ENCODE measurements at places on chromosomes 2 and 18.

DNA sequence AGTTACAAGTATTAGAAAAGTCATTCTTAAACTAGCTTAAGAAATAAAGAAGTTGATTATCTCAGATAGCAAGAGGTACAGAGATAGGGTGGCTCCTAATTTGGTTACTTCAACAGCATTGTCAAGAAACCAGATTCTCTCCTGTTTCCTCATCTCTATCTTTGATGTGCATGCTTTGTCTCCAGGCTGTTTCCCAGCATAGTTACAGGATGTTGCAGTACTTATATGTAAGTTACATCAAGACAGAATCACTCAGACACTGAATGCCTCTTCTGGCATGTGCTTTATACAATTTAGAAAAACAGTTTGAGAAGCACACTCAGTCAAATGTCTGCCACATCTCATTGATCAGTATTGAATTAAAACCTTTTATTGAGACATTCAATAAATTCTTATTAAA lies 189.5 kb upstream of the UBE2E3 start:
- peak; percentile 24 for DNase-seq

GRCh38 chr18:6219116-6219717 lies 195.5 kb downstream of the L3MBTL4 start:
- DNase-seq, result peak; percentile 15

GRCh38 chr2:216224388-216224787 lies 115.2 kb downstream of the XRCC5 start:
- no peak for DNase-seq

GRCh38 chr18:7202169-7202568 lies 28.7 kb upstream of the LRRC30 start:
- DNase-seq, result no peak

DNA sequence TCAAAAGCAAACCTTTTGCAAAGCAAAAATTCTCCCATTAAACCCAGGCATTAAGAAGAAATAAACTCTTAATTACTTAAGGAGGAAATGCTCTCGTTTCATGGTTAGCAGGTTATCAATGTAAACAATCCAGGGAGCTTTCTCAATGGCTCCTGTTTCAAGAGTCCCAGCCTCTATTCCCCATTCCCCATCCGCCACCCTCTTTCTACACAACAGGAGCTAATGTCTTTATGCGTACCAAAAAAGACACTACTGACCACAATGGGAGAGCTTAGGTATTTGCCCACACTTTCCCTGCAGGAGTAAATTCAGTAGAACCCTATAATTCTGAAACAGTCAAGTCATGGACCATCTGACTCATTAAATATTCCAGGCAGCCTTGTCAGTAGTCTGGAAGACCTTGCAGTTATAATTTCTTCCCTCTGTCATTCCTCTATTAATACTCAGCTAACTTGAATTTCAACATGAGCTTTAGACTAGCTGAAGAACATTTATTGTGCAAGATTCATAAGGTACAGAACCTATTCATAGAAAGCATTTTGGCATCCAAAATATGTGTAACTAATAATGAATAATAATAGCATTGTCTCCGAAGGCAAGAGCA lies 48.6 kb downstream of the SLC8A1 start:
- DNase-seq, result peak; percentile 89

- DNase-seq, result no peak
These were observed 43.9 kb upstream of the PCBP1 start for GRCh38 chr2:70043252-70043875.

- peak; percentile 46 for DNase-seq
These were observed 45.7 kb downstream of the QPCT start for GRCh38 chr2:37389989-37390765.

- DNase-seq, result no peak
These were observed 33.8 kb downstream of the KCNS3 start for GRCh38 chr2:17912266-17912691.

DNA sequence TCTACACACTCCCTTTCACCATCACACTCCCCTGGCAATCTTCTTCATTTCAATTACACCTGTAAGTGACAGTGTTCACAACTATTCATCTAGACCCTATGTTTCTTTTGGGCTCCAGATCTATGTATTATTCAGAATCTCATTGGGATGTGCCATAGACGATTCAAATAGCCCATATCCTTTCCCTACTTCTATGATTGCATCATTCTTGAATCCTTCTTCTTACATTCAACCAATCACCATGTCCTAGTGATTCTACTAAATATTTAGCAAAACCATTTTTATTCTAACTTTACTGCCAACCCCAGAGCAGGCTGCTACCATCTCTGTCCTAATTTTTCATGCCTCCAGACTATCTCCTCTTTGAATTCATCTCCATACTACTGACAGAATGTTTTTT lies 106.4 kb downstream of the TDRD15 start:
- DNase-seq, result no peak

- no peak for DNase-seq
These were observed 58.0 kb upstream of the ARL5A start for GRCh38 chr2:151886241-151886640.

DNA sequence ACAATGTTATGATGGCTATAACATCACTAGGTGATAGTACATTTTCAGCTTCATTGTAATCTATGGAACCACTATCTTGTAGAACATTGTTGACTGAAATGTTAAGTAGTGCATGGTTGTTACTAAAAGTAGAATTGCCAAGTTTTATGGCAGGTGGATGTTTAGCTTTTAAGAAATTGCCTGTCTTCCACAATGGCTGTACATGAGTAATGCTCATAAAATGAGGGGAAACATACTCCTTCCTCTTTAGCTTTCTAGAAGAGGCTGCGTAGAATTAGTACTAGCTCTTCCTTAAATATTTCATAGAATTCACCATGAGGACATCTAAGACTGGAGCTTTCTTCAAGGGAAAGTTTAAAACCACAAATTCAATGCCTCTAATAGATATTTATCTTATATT lies 161.0 kb downstream of the TPGS2 start:
- DNase-seq, result no peak

DNA sequence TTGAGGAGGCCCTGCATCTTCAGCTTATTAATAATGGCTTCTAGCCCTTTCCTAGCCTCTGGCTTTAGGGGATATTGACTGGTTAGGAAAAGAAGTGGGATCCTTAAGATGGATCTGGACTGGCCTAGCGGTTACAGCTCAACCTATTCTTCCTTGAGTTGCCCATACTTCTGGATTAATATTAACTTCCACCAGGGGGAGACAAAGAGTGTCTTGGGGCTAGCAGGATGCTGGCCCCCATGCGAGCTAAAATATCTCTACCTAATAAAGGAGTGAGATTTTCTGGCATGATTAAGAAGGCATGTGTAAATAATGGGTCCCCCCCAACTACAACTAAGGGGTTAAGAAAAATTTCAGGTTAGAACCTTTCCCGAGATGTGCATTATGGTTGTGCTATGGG lies 23.2 kb upstream of the PLA2R1 start:
- no peak for DNase-seq

- DNase-seq, result no peak
These were observed 232.1 kb upstream of the TRIB2 start for GRCh38 chr2:12484536-12485115.

GRCh38 chr2:75157435-75157834 lies 41.9 kb downstream of the TACR1 start:
- DNase-seq, result no peak

DNA sequence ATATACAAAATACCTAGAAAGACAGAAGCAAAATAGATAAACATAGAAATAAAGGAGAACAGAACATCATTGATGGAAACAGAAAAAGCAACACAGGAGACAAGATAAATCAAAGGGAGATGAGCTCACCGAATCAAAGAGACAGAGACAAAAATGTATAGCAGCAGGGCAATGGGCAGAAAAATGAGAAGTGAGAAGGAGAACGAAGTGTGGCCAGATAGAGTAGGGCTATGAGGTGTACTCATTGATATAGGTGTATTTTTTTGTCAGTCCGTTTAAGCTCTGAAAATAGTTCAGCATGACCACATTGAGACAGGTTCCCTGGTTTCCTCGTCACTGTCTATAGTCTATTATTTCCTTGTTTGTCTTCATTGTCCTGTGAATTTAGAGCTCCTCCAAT lies 55.1 kb downstream of the SP100 start:
- DNase-seq, result no peak

- DNase-seq, result no peak
These were observed 12.6 kb downstream of the GPD2 start for GRCh38 chr2:156448766-156449165.

DNA sequence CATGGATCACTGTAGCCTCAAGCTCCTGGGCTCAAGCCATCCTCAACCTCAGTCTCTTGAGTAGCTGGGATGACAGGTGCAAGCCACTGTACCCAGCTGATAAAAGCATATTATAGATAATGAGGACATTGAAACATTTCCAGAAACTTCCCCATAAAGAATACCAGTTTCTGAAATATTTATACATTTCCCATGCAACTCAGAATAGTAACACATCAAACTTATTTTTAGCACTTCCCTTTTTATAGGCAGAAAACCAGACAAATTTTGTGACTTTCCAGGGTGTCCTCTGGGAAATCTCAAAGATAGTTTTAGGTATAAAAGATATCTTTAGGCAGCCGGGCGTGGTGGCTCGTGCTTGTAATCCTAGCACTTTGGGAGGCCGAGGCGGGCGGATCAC lies 25.1 kb upstream of the DPYSL5 start:
- no peak for DNase-seq

DNA sequence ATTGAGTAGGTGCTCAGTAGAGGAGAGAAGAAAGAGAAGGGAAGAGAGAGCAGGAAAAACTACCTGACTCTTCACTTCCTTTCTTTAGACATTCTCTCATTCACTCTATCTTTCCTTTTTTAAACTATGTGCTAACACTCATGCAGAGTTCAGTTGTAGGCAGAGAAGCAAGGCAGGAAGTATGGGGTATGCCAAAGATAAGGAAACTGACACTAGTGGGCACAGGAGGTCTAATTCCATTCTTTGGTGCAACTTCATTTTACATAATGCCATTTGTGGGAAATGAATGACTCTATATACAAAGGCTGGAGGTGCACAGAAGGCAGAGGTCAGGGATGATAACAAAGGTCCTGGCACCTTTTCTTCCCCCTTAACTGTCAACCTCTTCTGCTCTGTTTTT lies 35.1 kb upstream of the ACVR1 start:
- no peak for DNase-seq

GRCh38 chr2:12054956-12055618 lies 308.7 kb downstream of the LPIN1 start:
- DNase-seq, result no peak

- no peak for DNase-seq
These were observed 44.9 kb downstream of the HPCAL1 start for GRCh38 chr2:10347562-10347948.

DNA sequence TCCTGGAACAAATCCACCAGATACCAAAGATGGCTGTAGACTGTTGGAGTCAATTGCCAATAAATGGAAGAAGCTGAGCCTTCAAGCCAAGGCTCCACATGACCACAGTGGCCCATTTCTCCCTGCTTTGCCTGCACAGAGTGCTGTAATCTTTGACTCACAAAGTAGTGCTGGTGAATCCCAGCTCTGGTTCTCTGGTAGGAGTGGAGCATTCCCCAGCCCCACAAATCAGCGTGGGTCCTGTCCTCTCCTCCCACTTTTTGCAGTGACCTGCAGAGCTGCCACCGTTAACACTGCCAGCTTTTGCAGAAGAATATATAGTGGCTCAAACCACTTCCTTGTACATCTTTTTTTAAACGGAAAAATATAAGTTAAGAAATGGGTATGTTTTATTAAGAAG lies 93.9 kb downstream of the MGAT5 start:
- no peak for DNase-seq

DNA sequence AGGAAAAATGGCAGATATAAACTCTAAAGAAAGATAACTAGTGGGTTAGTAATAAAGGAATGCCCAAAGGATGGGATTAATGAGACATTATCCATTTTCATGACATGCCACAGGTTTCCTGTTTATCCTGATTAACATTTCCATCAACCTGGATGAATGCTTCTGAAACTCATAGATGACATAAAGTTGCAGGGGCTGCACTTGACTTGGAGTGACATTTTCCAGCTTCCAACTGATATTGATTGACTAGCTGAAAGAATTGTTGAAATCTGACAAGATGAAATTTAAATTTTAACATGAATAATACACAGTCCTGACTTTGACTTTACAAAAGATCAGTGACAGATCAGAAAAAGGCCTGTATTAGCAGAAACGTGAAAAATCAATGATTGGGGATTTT lies 214.2 kb downstream of the DCC start:
- DNase-seq, result no peak

DNA sequence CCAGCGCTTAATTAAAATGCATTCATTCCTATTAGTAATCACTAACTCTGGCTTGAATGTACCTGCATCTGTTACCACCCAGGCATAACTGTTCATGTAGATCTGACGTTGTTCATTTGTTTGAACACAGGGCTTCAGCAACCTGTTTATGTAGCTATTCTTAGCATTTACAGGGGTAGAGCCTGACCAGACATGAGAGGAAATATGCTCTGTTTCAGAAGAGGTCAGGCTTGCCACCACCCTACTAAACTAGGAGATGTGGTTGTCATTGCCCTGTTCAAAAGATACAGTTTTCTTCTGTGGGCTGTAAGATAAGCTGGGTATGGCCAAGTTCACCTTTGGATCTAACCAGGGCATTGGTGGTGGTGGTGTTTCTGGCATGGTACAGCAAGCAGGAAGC lies 8.8 kb downstream of the MGAT5 start:
- DNase-seq, result no peak

DNA sequence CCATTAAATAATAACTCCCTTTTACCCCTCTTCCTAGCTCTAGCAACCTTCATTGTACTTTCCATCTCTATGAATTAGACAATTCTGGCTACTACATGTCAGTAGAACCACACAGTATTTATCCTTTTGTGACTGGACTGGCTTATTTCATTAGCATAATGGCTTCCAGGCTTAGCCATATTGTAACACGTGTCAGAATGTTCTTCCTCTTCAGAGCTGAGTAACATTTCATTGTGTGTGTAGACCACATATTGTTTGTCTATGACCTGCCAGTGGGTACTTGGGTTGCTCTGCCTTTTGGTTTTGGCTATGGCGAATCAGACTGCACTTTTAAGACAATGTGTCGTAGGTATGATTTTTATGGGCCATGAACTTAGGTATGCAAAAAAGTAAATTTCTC lies 20.9 kb downstream of the TSN start:
- DNase-seq, result no peak

DNA sequence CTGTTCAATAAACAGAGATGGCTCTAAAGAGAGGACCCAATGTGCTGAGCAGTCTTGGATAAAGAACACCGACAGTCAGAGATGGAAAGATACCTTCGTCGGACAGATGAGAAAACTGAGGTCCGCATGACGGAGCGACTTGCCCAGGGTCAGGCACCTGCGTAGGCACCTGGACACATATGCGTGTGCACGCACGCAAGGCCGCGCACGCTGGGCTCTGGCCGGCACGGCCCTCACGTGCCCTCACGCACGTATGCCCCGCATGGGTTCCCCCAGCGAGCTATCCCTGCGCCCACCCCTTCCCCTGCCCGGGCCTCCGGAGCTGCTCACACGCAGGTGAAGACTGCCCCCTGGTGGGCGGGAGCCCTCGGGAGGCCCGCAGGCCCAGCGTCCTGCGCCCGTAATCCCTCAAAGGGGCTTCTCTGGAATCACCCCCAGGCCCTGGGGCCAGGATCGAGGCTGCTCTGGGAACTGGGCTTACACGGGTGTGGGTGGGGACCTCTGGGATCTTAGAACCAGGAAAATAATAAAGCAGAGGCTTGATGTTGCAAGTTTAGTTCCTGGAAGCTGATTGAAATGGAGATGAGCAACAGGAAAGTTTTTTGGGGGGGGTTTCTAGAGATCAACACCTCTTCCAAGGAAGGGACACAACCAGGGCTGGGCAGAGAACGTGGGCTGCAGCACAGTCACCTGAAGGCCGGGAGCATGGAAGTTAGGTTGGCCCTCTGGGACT lies 246.3 kb downstream of the TNS1 start:
- peak; percentile 27 for DNase-seq

Measured in fibroblast of skin of left biceps (primary cell).